ENCODE measurements at places on chromosomes 12 and 14.

DNA sequence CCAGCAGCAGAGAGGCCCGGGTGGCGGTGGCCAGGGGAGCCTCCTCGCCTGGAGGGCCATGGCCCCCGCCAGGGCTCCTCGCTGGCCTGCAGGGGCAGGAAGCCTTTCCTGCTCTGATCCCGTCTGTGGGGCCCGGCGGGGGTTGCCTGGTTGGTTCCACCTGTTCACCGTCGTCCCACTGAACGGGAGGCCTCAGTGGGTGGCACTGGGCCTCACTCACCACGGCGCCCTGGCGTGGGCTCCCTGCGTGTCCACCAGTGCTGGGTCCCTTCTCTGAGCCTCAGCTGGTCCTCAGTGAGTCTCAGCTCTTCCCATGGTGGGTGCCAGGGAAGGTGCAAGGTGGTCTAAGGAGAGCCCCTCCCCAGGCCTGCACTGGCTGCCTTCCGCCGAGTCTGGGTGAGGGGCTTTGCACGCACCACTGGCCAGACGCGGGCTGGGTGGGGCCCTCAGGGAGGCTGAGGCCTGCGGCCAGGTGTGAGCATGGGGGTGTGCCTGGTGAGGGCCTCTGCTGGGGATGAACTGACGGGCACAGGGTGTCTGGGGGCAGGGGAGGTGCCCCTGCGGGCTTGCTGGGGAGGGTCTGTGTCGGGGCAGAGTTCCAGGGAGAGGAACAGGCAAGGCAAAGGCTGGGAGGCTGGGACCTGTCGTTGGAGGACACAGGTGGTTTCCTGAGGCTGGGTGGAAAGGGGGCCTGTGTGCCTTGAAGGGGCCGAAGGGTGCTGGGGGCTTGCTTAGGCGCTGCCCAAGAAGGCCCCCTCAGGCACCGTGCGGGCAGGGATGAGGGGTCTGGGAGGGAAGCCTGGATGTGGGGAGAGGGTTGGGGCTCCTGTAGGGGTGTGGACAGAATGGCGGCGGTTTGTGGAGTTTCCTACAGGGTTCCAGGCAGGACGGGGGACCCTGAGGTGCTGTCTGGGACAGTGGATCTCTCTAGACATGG is 339.8 kb downstream of the TMEM121 start:
- DNase-seq, result no peak

- DNase-seq, result no peak
Observed at GRCh38 chr12:115983226-115983798, 294.2 kb downstream of the MED13L start.

GRCh38 chr14:34213332-34213731 is 248.7 kb downstream of the SPTSSA start:
- DNase-seq, result no peak

DNA sequence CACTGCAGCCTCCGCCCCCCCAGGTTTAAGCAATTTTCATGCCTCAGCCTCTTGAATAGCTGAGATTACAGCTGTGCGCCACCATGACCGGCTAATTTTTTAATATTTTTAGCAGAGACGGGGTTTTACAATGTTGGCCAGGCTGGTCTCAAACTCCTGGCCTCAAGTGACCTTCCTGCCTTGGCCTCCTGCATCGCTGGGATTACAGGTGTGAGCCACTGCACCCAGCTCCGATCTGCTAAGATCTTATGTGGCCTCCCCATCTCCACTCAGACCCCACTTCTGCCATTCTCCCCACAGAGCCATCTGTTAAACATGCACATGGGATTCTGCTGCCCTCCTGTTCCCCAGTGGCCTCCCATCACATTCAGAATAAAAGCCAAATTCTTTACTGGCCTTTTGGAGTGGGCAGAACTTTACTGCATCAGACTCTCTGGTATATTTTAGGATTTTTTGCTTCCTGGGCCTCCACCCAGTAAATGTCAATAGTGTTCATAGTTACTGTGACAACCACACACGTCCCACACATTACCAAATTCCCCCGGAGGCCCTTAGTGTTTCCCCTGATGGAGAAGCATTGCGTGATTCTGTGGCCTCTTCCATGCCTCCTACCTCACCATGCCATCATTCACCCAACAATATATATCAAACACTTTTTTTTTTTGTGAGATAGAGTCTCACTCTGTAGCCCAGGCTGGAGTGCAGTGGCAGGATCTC is 96.3 kb downstream of the PTPN11 start:
- no peak for DNase-seq

GRCh38 chr14:36426113-36426512 is 93.9 kb downstream of the NKX2-1 start:
- no peak for DNase-seq

GRCh38 chr12:32353540-32353939 is 45.8 kb upstream of the FGD4 start:
- no peak for DNase-seq

- no peak for DNase-seq
Observed at GRCh38 chr12:130958557-130959140, 4.9 kb downstream of the ADGRD1 start.

DNA sequence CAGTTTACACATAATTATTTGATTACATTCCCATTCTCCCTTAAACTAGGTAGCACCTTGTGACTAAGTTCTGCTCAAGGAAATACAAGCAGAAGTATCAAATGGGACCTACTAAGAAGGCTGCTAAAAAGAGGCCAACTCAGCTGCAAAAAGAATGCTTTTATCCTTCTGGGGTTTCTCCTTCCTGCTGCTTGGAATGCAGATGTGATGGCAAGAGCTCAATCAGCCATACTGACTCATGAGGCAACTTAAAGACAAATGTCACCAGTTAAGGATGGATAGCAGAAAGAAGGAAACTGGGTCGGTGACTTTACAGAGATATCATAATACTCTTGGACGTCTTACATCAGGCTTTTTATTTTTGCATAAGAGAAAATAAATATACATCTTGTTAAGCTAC is 38.0 kb upstream of the RAP1B start:
- no peak for DNase-seq

- no peak for DNase-seq
Observed at GRCh38 chr14:88340357-88340756, 17.3 kb upstream of the KCNK10 start.

DNA sequence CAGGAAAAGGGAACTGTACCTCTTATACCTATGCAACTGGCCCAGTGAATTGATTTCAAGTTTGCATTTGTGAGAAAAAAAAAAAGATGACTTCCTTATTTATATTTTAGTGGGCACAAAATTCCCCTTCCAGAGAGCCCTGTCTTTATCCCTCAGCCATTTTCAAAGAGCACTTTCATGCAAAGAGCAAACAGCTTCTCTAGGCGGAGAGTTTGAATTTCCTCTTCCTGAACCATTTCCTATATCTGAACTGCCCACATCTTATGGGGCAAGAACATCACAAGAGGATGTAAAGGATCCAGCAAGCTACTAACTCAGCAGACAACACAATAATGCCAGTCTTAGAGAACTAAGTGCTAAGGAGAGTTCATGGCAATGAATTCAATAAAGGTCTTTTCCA is 22.3 kb upstream of the PLXNC1 start:
- DNase-seq, result no peak

- no peak for DNase-seq
Observed at GRCh38 chr12:3204143-3204542, 127.0 kb downstream of the TSPAN9 start.

- no peak for DNase-seq
Observed at GRCh38 chr12:68796399-68796798, 11.6 kb upstream of the MDM2 start.

DNA sequence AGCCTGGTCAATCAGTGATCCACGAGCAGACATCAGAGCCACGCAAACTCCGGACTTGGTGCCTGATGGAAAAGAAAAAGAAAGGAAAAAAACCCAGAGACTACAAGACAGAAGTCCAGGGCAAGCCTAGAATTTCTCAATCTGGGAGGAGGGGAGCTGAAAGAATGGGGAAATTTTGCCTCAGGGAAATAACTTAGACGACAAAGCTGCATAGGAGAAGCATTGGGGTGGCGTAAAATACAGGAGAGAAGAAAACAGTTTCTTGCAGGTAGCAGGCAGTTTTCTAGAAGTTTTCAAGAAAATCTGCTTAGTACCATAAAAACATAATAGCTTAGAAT is 2.6 kb upstream of the SLC11A2 start:
- DNase-seq, result no peak

DNA sequence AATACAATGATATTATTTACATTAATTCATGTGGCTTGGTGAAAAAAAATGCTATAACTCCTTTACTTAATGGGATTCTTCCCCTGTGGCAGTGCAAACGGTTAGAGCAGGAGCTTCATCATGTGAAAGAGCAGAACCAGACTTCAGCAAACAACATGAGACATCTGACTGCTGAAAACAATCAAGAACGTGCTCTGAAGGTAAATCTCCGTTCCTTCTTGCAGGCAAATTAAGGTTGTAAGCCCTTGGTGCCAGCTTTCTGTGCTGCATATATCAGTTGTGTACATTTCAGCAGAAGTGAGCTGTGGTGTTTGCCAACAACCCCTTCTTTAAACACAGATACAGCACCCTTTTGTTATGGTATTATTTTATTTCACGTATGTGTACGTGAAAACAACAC is 171.7 kb downstream of the MIPOL1 start:
- DNase-seq, result no peak

DNA sequence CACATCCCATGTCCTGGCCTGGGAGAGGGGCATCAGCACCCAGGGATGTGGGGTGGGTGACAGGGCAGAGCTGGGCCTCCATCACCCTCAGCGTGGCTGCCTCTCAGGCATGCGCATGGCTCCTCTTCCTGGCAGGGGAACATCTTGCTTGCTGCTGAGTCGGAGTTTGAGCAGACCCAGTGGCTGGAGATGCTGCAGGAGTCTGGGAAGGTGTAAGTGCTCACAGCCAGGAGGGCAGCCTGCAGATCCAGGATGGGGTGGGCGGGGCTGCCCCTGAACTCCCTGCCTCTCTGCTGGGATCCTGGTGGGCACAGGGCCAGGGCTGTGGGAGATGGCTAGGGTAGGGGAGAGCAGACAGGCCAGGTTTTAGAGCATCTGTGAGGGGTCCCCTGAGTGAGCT is 16.2 kb downstream of the PLEKHD1 start:
- no peak for DNase-seq

DNA sequence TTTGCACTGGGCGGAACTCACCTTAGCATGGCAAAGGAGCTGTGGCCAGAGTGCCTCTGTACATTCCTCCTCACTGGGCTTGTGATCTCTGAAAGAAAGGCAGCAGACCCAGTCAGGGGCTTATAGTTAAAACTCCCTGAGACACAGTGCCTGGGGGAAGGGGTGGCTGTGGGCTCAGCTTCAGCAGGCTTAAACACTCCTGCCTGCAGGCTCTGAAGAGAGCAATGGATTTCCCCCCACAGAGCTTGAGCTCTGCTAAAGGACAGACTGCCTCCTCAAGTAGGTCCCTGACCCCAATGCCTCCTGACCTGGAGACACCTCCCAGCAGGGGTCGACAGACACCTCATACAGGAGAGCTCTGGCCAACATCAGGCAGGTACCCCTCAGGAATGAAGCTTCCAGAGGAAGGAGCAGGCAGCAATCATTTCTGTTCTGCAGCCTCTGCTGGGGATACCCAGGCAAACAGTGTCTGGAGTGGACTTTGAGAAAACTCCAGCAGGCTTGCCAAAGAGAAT is 327.5 kb upstream of the SLC16A7 start:
- DNase-seq, result no peak

- DNase-seq, result no peak
Observed at GRCh38 chr14:74308695-74309094, 6.0 kb upstream of the ABCD4 start.

DNA sequence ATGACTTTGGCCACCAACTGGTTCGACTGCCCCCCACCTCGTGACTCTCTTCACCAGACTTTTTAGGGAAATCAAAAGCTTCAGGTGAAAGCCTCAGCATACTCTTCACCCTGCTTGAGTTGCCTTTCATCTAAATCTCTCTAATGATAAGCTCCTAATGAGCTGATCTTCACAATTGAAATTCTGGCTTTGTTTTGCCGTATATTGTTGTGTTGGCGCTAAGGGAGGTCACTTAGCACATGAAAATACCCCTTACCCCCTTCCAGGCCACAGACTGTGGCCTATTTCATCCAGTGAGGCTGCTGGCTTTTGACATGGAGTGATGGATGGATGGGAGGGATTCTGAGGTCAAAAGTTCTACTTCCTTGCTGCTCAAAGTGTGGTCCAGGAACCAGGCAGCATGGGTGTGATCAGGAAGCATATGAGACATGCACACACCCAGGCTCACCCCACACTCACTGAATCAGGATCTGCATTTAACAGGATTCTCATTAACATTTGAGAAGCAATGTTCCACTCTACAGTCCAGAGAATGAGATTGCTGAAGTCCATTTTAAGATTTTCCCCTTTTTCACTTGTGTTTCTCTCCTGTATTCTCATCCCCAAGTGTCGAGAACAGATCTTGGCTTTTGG is 131.4 kb downstream of the DACT1 start:
- DNase-seq, result no peak

- DNase-seq, result no peak
Observed at GRCh38 chr12:30251546-30251945, 444.1 kb downstream of the IPO8 start.

- DNase-seq, result no peak
Observed at GRCh38 chr14:85852906-85853305, 323.0 kb downstream of the FLRT2 start.

GRCh38 chr14:68408680-68409079 is 384.2 kb downstream of the ZFP36L1 start:
- DNase-seq, result no peak
